ENCODE measurements at places on chromosomes 16 and 17.

- DNase-seq = peak; percentile 26
Measured at GRCh38 chr17:1490643-1491442, 1.6 kb downstream of the MYO1C start.

DNA sequence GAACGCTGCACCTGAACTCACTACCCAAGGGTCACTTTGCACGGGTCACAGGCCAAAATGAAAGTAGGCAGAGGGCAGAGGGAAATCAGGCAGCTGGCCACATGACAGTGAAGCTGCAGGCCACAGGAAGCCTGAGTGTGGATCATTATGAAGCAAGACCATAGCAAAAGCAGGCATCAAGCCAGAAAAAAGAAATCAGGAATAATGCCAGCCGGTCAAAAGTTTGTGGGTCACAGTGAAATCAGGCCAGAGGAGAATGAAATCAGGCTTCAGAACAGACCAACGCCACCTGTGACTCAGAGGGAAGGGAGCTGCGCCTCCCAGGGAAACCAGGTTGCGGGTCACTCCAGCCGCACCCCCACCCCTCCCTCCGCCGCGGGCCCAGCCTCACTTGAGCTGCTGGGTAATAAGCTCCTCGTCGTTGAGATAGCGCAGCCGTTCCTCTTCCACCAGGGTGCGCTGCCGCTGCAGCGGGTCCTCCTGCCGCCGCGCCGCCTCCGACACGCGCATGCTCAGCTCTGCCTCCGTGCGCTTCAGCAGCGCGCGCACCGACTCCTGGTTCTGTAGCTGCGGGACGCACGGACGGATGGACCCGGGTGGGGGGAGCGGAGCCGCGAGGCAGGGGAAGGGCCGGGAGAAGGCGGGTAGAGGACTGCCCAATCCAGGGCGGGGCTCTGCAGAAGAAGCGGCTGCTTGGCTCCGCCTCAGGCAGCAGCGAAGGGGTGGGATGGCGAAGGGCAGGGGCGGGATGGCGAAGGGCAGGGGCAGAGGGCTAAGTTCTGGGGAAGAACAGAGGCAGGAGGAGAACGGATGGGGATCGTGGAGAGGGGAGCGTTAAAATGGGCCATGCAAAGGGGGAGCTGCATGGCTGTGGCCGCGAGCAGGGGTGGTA lies 47.7 kb downstream of the SRCIN1 start:
- DNase-seq = peak; percentile 82

- DNase-seq = no peak
Measured at GRCh38 chr16:19506965-19507364, 14.9 kb downstream of the GDE1 start.

DNA sequence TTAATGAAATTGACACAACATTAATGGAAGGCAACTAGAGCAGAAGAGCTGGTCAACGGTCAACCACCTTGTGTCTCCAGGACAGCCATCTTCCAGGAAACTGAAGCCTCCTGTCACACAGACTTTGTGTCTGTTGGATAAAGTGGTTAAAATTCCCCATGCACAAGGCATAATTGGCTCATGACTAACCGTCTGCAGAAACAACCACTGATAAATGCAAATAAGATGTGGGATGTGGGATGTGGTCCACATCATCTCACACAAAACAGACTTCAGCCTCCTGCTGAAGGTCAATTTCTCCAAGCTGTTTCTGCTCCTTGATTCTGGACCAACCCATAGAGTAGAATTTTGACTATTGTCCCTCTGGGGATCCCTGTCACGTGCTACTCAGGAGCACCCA lies 26.9 kb upstream of the XYLT1 start:
- no peak for DNase-seq

DNA sequence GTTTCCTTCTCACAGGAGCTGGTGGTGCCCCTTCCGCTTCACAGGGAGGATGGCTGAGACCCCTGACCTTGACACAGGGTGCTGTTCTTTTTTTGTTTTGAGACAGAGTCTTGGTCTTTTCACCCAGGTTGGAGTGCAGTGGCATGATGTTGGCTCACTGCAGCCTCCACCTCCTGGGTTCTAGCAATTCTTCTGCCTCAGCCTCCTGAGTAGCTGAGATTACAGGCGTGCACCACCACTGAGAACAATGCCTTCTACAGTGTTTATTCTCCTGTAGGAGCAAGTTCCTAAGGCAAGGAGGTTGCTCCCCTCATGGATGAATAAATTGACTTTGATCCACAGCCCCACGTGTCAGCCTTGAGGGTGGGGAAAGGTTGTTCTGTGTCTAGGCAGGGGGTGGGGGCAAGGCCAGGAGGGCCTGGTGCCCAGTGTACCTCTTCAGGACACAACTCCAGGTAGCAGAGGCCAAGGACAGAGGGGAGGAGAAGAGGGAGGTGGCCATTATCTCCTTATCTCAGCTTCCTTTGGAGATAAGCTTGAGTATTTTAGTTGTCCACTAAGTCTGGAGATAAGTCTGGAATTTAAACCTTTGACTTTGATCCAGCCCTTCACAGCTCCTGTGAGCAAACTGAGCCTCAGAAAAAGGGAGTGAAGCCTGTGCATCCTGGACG lies 159.4 kb downstream of the SEC14L1 start:
- DNase-seq = no peak

DNA sequence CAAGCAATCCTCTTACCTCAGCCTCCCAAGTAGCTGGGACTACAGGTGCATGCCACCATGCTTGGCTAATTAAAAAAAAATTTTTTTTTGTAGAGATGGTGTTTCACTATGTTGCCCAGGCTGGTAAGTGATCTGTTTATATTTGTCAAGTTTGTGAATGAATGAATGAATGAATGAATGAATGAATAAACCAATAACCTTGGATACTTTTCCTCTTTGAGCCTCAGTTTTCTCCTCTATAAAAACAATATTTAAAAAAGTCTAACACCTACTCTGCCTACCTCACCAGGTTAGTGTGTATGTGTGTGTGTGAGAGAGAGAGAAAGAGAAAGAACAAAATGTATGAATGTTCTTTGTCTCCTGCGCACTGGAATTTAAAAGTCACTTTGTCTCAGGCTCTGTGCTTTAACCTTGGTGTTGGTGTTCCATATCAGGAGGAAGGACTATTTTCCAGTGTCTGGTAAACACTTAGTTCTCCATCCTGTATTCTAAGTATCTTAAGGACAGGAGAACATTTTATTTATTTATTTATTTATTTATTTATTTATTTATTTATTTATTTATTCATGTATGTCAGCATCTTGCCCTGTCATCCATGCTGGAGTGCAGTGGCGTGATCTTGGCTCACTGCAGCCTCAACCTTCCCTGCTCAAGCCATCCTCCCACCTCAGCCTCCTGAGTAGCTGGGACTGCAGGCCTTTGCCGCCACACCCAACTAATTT lies 27.1 kb downstream of the CHD9 start:
- no peak for DNase-seq

DNA sequence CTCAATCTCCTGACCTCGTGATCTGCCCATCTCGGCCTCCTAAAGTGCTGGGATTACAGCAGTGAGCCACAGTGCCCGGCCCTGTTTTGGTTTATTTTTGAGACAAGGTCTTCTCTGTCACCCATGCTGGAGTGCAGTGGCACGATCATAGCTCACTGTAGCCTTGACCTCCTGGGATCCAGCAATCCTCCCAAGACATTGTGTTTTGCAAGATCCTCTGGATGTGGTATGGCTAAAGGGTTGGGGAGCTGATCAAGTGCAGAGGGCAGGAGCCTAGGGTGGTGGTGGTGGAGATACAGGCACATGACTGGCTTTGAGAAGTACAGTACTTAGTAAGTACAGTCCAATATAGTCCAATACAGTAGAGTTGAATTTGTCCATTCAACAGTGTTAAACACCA lies 16.6 kb upstream of the TNS4 start:
- no peak for DNase-seq

DNA sequence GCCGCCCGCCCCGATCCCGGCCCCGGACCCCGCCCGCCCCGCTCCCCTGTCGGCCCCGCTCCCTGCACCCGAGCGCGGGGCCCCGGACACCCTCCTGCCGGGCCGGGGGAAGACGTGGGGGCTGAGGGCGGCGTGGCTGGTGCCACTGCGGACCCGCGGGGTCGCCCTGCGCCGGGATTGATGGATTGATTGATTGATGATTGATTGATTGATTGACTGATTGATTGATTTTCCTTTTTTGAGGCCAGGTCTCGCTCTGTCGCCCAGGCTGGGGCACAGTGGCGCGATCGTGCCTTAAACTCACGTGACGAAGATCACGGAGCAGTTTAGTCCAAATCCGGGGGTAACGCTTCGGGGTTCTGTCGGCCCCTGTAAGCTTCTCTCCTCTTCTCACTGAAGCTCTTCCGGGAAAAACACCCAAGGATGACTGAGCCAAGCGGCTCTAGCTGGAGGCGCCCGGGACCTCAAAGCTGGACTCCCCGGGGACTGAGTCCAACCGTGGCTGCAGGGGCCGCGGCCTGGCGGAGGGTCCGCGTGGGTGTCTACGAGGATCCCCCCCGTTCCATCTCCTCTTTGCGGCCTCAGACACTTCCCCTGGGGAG lies 40.2 kb upstream of the BHLHA9 start:
- no peak for DNase-seq

GRCh38 chr17:33962857-33963655 lies 292.0 kb upstream of the CCL2 start:
- DNase-seq = no peak

DNA sequence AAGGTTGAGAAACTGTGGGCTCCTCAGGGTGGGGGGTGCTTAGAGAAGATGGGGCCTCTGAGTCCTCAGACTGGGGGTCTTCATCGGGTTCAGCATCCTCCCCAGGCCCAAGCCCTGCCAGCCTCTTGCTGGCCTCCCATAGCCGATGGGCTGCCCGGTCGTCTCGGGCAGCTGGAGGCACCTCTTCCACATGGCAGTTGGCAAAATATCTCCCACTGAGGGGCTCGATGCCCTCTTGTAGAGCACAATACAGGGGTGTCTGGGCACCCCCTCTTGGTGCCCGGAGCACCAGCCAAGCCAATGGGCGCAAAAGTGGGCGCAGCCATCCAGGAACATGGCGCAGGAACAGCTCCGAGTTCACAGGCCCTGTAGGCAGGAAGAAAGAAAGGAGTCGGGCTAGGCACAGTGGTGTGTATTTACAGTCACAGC lies 1.0 kb upstream of the FLOT2 start:
- no peak for DNase-seq

- peak; percentile 69 for DNase-seq
Measured at GRCh38 chr17:32253117-32253611, 12.5 kb upstream of the RHBDL3 start.

GRCh38 chr17:29004081-29004692 lies 1.6 kb downstream of the SEZ6 start:
- DNase-seq = no peak

DNA sequence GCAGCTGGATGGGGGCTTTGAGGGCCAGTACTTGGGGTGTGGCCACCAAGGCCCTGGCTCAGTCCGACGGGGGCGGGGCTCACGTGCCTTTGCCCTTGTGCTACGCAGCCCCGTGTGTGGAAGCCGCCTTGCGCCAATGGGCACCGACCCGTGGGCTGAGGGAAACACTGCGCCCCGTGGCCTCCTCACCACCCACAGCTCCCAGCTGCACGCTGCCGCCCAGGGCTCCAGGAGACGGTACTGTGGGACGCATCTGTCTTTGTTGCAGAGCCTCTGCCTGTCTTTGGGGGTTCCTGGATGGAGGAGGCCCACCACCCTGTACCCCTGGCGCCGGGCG lies 7.6 kb downstream of the CDH15 start:
- no peak for DNase-seq

GRCh38 chr16:56257239-56257638 lies 66.0 kb downstream of the GNAO1 start:
- DNase-seq = no peak

- DNase-seq = no peak
Measured at GRCh38 chr17:69179227-69179952, 37.7 kb upstream of the ABCA6 start.

GRCh38 chr16:85755929-85756768 lies 5.3 kb upstream of the C16orf74 start:
- no peak for DNase-seq

DNA sequence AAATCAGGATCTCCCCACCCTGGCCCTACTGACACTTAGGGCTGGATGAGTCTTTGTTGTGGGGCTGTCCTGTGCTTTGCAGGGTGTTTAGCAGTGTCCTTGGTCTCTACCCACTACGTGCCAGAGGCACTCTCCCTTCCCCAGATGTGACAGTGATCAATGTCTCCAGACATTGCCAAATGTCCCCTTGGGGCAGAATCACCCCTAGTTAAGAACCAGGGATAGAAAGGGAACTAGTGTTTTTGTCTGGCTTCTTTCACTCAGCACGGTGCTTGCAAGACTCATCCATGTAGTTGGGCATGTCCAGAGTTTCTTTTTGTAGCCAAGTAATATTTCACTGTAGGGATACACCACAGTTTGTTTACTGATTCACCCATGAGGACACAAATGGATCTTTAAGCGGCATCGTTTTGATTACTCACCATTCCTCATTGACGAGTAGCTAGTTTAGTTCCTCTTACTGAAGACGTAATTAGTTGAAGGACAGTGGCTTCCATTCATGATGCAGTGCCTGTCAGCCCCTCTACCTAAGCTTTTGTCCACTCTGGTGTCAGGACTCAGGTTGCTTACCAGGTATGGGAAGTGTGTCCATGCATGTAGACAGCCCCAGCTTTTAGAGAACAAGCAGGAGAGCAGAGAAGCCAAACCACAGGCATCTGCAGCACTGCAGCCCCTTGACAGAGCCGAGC lies 26.0 kb upstream of the ITGB4 start:
- no peak for DNase-seq

DNA sequence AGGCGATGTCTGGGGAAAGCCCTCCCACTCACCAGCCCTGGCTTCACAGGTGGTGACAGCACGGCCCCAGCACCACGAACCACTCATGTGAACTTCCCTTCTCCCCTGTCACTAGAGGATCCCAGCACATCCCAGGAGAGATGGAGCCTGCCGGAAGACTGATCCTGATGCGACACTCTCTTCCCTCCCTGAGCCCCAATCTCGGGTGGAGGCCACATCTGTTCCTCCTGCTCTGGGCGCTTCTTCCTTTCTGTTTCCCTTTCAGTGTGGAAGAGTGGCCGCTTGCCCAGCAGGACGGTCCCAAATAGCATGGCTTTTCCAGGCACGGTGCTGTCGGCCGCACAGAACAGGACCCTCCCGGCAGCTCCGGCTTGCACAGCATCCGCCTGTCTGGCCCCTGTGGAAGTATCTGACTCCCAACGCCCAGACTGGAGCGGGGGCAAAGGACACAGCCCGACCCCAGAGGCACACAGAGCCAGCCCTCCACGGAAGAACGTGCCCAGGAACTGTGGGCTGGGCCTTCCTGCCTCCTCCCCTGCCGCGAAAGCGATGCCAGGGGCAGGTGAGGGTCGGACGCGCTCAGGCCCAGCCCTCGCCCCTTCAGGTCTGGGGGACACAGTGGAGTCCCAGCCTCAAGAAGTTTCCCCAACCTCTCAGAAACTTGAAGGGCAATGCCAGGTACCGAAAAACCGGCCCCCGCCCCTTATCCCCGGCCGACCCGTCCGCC lies 37.6 kb downstream of the CBFA2T3 start:
- no peak for DNase-seq

GRCh38 chr17:73118951-73119391 lies 26.5 kb upstream of the SLC39A11 start:
- DNase-seq = no peak

Data from hippocampal formation (tissue), 2 donors.